ENCODE measurements at places on chromosomes 11 and 22. TPM values are rescaled to one million over a fixed set of nuclear protein-coding genes. Genes with fewer than 3 reads are reported as not detected.

GRCh38 chr11:7690648-7691047 lies 15.6 kb downstream of the OVCH2 start:
- DNase-seq = no peak

DNA sequence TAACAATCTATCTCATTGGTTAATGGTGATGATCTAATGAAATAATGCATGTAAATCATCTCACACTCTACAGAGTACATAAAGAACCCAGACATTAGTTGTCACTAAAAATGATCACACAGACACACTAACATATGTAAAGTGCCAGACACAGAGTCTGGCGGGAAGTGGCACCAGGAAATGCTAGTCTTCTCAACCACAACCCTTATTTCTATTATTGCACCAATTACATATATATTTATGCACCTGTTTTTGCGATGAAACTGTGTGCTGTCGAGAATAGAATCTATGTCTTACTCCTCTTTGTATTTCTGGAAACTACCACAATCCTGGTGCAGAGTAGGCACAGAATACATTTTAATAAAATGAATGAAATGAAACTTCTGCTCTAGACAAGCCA lies 25.9 kb upstream of the POU2AF3 start:
- no peak for DNase-seq

- no peak for DNase-seq
Measured at GRCh38 chr11:42036201-42036600, 576.7 kb upstream of the LRRC4C start.

Gene GAL
- total RNA-seq = not detected

- no peak for DNase-seq
Measured at GRCh38 chr22:45502215-45503049, at the start of gene FBLN1. Gene FBLN1 (plus strand): TSS chr22:45502883. CDS start chr22:45502986, 103 bp downstream.

DNA sequence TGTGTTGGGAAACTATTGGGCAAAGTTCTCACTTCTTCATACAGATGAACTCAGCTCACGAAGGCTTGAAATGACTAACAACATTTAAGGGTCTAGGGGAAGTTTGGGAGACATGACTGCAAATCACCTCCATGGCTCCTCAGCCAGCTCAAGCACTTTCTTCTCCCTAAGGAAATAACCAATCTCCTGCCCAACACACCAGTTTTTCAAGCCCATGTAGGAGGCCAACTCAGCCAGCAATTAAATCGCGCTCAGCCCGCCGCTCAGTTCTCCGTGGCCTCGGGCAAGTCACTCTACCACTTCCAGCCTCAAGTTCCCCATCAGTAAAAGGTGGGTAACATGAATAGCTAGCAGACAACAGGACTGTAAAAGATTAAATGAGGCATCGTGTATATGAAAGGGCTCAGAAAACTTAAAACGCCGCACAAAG lies 796 bp downstream of the POLDIP3 start:
- DNase-seq = no peak

Gene HBE1
- not detected for total RNA-seq

- DNase-seq = peak; percentile 21
Measured at GRCh38 chr11:77147668-77148321, 19.7 kb downstream of the MYO7A start.

DNA sequence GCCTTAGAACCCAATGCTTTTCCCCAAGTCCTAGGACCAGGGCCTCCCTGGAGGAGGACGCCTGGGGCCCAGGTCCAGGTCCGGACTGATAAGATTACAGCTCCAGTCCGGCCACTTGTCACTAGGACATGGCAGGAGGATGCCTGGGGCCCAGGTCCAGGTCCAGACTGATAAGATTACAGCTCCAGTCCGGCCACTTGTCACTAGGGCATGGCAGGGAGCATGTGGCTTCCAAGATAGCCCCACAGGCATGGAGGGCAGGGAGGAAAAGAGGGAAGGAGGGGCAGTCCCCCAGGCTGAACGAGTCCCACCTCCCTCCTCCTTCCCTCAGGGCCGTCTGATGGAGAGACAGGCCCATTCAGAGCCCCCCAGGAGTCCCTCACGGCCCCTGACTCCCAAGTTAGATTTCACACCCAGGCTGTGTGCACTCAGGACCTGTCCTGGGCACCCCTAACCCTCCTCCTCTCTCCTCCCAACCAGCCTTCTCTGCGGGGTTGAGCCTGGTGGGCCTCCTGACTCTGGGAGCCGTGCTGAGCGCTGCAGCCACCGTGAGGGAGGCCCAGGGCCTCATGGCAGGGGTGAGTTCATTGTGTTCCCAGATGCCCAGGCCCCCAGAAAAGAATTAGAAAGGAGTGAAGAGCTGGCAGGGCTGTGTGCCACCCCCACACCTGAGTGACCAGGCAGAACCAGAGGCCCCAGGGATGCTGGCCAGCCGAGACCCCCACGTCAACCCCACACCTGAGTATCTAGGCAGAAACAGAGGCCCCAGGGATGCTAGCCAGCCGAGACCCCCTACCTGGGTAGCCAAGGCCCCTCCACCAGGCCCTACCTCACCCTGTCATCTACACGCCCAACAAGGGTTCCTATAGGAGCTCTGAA lies 2.1 kb downstream of the TSPAN32 start:
- no peak for DNase-seq

DNA sequence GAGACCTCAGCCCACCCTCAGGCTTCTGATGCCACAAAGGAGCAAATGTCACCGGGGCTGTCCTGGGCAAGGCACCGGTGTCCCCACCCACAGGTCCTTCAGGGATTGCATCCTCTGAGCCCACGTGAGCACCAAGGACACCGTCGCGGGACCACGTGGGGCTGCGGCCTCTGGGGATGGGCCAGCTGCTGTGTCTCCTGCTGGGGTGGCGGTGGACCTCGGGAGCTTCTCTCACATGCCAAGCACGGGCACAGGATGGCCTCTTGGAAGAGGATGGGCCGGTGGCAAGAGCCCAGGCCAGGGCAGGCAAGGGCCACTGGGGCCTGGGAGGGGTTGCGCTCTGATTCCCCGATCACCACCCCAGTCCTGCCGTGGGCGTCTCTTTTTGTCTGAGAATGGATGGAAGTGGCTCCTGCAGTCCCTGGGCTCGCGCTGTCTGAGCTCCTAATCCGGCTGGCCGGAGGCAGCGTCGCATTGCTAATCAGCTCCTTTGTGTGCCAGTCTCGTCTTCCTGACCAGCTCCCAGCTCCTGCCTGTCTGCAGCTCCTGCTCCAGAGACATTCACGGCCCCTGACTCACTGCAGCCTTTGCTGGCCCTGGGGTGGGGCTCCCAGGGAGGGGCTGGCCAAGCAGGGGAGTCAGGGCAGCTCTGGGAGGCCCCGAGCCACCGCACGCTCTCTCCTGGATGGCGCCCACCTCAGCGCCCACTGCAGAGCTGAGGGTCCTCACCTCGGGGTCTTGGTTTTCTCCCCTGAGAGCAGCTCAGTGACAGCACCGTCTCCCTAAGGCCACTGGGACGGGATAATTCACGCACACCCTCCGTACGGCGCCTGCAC lies 146.7 kb downstream of the CTTN start:
- no peak for DNase-seq

Gene OR8D4
- total RNA-seq = not detected

Gene GTSE1
- 0.64 TPM for total RNA-seq

Gene PKDREJ
- not detected for total RNA-seq

Gene SYT7
- not detected for total RNA-seq

DNA sequence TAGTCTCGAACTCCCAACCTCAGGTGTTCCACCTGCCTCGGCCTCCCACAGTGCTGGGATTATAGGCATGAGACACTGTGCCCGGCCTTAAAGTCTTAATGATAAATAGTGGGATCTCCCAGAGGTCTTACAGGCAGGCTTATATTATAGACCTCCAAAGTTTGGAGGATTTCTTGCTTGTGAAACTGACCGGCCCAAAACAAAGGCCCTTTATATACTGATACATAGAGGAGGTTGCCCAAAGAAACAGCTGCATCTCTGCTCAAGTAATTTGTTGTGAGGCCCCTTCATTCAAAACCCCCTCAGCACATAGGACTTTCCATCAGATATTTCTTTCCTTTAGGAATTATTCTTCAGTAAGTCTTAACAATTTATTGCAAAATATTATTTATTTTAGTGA lies 27.4 kb upstream of the RDX start:
- no peak for DNase-seq

Gene ARHGAP8
- not detected for total RNA-seq

DNA sequence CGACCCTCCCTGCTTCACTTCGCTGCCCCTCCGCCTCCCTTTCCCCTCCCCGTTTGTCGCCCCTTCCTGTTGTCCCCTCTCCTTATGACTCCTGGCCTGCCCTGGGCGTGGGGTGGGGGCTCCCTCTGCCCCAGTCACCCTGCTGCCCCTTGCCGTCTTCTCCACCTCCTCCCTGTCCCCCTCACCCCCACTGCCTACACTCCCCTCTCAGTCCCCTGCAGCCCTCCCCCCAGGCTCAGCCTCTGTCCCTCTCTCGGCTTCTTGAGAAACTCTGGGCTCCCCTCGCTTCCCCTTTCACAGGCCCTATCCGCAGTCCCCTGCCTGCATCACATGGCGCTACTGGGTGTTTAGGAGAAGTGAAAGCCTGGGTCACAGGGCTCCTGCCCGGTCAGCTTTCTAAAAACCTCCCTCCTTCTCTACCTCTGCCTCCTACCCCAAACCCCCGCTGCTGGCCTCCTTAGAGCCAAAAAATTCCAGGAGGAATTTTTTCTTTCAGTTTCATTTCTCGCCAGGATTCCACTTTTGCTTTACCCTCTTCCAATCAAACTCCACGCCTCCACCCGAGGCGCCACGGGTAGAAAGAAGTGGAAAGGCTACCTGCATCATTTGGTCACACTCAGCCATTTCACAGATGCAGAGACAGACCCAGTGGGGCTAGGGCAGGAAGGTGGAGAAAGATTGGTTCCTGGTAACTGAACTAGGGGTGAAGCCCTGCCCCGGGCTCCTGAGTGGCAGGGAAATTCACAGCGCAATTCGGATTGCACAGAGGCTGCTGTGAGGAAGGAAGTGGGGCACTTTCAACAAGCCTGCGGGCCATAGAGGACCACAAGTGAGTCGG lies at the start of gene SLC15A3:
SLC15A3 (minus strand) TSS at position 273 of the 838 bp plus-strand sequence. CDS start 625 bp downstream, outside the sequence.
- no peak for DNase-seq

DNA sequence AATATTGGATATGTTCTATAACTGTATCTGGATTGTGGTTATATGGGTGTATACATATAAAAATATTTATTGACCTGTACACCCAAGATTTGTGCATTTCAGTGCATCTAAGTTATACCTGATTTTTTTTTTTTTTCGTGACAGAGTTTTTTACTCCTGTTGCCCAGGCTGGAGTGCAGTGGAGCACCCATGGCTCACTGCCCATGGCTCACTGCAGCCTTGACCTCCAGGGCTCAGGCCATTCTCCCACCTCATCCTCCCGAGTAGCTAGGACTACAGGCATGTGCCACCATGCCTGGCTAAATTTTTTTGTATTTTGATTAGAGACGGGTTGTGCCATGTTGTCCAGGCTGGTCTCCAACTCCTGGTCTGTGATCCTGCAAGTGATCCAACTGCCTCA lies 24.3 kb downstream of the ATG13 start:
- DNase-seq = no peak

GRCh38 chr22:30453731-30454510 lies 17.9 kb downstream of the SEC14L3 start:
- no peak for DNase-seq

DNA sequence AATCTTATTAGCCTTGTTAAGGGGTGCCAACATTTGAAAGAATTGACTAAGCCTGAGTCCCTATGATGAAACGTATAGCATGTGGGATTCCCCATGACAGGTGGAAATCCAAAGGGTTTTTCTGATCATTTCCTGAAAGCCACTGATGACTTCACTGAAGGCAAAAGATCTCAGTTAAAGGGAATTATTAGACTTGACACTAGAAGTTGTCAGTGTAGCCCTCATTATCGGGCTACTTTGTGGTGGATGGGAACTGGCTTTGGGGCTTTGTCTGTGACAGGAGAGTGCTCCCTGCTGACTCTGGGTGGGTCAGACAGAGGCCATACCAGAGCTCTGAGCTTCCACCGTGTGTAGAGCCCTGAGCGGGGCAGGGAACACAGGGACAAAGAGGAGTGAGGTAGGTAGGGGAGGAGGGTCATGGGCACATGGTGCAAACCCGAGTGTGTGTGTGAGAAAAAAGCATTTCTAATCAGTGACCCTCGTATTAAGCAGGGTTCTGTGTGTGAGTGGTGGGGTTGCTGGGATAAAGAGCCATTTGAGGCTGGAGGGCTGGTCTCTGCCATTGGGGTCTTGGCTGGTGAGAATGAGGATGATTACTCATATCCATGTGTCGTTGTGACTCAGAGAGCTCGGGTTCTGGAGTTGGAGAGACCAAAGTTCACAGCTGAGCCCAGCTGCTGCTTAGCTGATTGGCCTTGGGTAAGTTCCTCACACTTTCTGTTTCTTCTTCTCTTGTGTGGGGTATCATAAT lies 101.1 kb downstream of the GRIK4 start:
- DNase-seq = no peak

- no peak for DNase-seq
Measured at GRCh38 chr11:25423436-25424199, 908.3 kb upstream of the ANO3 start.

- no peak for DNase-seq
Measured at GRCh38 chr11:44887636-44888035, 63.0 kb downstream of the TP53I11 start.

Gene TMPRSS5
- total RNA-seq = 1.5 TPM

Gene ART1
- total RNA-seq = not detected

Gene SIAE
- 4.2 TPM for total RNA-seq

DNA sequence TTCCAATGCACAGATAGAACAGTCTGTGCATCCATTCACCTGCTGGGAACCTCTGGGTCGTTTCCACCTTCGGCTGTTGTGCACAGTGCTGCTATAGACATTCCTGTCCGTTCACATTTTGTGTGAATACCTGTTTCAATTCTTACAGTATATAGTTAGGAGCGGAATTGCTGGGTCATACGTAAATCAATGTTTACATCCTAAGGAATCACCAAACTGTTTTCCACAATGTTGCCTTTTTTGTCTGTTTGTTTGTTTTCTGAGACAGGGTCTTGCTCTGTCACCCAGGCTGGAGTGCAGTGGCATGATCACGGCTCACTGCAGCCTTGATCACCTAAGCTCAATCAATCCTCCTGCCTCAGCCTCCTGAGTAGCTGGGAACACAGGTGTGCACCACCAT lies 158.3 kb downstream of the CRYBB2 start:
- no peak for DNase-seq

- no peak for DNase-seq
Measured at GRCh38 chr11:13318498-13319295, 41.1 kb downstream of the BMAL1 start.

GRCh38 chr22:41361716-41362310 lies 19.9 kb upstream of the TEF start:
- DNase-seq = no peak

DNA sequence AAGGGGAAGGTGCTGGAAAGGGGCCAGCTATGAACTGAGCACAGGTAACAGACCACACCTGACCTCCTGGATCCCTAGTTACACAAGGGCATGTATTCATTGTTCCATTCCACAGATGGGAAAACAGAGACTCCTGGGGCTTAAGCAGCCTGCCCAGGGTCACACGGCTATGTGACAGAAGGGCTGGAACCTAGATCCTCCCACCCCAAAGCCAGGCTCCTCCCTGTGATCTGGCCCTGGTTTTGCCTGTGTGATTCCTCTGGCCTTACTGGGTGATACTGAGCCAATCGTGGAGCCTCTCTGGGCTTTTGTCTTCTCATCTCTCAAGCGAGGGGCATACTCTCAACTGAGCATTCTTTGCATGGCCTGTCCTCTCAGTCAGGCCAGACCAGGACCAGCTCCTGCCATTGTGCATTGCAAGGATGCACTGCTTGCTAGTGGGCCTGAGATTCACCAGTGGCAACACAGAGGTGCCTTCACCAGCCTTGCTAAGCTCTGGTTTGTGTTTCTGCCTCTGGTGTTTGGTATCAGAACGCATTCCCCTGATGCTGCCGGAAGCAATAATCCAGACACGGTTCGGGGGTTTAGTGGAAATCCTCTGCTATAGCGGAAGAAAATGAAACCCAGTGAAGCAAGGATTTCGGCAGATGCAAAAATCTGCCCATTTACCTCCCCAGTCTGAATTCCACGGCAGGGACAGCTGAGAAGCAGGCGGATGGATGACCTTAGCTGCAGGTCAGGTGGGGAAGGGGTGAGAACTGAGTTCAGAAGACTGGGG lies 226.6 kb downstream of the ST3GAL4 start:
- DNase-seq = no peak
